ENCODE measurements at places on chromosomes 4 and X.

GRCh38 chr4:17667253-17667652 lies 52.8 kb downstream of the MED28 start:
- no peak for DNase-seq

- no peak for DNase-seq
Measured at GRCh38 chr4:108398836-108399235, 221.5 kb upstream of the RPL34 start.

- DNase-seq, result peak; percentile 42
Measured at GRCh38 chr4:76199664-76200211, 13.9 kb downstream of the SCARB2 start.

GRCh38 chr4:176422001-176422400 lies 102.2 kb downstream of the SPCS3 start:
- DNase-seq, result no peak

DNA sequence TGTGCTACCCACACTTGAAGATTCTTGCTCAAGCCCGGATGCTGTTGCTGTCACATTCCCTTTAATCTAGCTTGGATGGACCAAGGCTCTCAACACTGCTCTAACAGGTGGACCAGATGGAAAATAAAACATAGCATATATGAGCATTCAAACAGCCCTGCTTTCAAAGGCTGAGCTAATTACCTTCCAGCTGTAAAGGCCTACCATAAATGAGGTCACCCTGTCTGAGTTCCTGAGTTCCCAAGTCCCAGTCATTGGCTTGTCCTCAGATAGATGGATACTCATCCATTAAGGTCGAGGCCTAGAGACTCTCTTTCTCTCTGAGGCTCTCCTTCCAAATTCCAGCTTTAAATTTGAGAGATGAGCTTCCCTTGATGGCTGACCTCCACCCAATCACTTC lies 147.5 kb downstream of the STOX2 start:
- DNase-seq, result no peak

GRCh38 chr4:54542540-54543041 lies 115.2 kb upstream of the KIT start:
- no peak for DNase-seq

DNA sequence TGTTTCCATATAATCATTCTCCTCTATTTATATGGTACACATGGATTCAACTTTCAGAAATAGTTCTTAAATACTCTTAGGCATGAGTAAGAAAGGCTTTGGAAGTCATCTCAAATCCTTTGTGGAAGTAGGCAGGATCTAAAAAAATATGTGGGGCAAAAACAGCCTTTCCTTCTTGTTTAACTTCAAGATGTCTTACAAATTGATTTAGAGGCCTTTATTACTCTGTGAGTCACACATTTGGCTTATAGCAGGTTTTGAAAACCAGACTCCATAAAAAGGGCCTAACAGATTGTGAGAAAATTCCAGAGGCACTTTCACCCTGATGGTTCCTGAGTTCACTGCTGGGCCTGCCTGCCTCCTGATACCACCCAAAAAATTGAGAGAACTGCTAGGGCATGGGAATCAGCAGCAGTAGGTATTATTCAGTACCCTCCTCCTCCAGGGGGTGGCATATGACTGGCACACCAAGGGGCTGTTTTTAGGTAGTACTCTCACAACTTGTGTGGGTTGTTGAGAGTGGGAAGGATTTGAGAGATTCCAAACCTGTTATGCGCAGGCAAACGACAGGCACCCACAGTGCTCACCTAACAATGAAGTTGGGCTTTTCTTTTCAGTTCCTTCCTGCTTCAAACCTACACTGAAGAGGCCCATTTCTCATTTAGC lies 162.7 kb upstream of the MBNL3 start:
- no peak for DNase-seq

DNA sequence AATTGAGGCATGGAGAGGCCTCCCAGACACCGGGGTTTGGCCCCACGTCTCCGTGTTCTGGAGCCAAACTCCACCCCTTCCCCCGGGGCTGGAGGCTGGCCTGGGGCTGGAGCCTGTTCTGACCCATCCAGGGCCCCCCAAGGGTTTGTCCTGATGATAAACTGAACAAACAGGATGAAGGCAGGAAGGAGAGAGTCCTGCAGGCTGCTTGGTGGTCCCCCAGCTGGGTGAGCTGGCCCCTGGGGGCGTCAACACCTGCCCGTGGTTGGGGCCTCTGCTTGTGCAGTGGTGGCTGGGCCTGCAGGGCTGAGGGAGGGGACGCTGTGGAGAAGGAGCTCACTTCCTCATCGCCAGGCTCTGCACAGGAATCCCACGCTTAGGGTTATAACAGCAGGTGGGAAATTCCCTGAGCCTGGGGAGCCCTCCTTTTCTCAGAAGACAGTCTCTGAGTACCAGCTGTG lies 2.3 kb downstream of the SH3TC1 start:
- DNase-seq, result peak; percentile 25

DNA sequence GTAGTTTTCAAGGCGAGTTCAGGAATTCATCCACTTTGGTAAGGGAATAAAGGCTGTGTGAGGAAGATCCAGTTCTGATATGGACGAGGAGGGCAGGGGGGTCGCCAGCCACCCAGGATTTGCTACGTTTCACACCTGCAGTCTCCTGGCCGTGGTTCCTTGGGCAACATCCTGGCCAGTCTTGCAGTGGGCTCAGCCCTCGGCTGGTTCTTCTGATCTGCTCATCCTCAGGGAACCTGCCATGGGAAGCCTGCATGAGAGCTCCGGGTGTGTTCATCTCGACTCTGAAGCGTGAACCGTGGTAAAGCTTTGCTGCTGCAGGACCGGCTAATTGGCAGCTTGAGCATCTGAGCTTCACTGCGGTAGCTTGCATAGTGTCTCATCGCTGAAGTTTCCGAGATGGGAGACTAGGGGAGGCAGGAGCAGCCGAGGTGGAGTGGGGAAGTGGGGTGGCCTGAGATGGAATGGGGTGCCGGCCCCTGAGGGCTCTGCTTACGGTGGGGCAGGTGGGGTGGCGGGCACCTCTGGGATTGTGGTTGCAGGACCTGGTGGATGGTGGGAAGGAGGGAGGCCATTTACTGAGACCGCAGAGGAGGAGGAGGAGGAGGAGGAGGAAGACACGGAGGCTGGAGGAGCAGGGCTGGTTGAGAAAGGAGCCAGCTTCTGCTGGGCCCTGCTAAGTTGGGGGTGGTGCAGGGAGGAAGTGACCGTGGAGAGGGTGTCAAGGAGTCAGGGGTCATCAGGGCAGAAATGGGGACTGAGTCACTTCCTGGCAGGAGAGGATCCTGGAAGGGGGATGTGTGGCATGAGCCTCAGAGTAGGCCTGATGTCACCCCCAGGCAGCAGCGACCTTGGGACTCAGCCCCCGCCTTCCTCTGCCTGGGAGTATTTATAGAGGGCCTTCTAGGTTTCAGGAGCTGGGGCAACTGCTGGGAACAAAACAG lies 213.1 kb upstream of the PSAPL1 start:
- peak; percentile 96 for DNase-seq

DNA sequence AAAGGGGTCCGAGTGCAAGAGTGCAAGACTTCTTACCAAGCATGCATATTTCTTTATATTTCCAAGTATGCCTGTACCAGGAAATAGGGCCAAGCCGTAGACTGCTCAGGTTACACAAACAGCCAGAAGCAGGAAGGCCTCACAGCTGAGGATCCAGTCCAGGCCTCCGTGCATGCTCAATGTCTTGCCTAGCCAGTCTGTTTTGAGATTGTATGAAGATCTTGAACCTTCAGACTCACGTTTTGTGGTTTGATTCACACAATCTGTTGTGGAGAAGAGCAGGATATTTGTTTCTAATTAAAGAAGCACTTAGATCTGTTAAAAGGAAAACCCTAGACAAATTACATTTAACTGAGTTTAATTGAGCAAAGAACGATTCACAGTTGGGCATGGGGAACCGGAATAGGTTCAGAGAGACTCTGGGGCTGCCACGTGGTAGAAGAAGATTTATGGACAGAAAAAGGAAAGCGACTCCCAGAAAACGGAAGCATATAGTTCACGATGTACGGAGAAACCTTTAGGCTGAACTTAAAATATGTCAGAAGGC lies 1.2 kb downstream of the MGST2 start:
- peak; percentile 66 for DNase-seq

- no peak for DNase-seq
Measured at GRCh38 chr4:86994686-86995085, 59.9 kb downstream of the AFF1 start.

DNA sequence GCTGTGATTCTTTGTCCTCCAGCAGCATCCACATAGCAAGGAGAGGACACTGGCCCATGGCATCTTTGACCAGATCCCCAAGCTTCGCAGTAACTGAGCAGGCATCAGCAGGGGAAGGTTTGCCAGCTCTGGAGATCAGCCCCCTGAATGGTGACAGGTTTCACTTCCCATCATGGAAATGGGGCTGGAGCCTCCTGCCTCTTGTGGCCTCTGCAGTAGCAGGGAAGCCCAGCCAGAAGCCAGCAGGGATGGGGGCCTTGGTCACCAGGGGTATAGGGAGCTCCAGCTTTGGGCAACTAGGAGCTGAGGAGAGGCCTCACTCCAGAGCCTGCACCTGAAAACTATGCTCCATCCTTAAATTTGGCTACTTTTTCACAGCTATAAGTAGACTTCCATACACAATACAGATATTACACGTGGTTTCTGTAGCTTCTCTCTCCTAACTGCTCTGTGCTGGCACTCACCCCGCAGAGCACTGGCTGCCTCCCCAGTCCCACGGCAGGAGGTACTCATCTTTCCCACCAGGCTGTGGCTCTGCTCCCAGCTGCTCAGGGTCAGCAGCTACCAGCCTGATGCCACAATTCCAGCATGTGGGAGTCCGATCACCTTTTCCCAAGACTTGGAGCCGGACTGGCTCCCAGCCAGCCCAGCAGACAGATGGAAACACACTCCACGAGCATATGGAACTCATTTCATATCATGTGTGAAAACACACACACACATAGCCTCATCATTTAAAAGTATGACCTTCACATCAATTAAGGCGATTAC lies 2.8 kb downstream of the TMEM271 start:
- DNase-seq, result no peak

GRCh38 chrX:131081772-131082740 lies 23.9 kb downstream of the ARHGAP36 start:
- DNase-seq, result no peak

GRCh38 chrX:24988314-24988713 lies 27.5 kb downstream of the ARX start:
- DNase-seq, result no peak

- DNase-seq, result no peak
Measured at GRCh38 chr4:118774989-118775388, 60.9 kb downstream of the SEC24D start.

DNA sequence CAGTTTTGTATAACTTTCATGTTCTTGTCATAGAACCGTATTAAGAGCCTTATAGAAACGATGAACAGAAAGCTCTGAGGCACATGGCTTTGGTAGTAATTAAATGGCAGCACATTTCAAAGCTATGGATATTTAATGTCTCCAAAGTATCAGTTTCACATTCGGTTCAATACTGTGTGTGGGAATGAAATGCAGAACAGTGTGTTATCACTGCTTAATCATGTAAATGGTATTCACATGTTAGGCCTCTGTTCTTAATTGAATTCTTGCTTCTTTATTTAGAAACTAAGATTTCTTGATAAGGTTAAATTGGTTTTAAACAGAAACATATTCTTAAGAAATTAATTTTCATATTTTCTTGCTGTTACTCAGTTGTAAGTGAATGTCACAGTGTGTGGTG lies 701.0 kb upstream of the PITX2 start:
- DNase-seq, result no peak

DNA sequence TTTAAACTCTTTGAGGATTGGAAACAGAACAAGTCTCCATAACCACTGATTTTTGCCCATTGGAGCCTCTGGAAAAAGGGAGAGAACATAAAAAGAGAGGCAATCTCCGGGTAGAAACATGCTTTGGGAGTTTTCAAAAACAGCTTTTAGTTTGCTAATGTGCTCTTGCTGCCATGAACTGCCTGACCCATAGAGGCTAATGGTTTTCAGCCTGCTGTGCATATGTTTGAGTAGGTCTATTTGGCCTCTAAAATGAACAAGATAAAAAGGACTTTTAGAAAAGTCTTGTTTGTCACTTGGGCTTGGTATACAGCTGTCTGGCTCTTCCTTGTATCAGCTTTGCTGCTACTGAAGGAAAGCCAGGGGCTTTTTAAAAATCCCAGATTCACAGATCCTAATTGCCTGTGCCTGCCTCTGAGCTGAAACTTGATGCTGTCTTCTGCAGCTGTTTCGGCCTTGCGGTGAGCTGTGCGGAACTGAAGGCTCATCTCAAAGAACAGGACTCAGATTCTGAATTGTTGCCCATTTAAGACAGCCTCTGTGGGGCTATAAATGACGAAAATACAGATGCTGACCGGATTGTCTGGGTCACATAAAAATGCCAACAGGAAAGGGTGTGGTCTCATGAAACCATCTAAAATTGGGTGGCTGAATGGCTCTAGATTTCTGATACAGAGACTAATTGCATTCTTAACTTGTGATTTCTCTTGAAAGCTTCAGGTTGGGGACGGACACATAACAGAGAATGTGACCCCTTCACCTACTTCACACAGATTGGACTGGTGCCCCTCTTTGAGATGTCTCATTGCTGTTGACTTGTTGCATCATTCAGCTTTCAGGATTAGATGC lies 18.4 kb upstream of the ZNF41 start:
- DNase-seq, result no peak

GRCh38 chr4:4609622-4610334 lies 67.9 kb upstream of the STX18 start:
- DNase-seq, result no peak

GRCh38 chr4:26048378-26048882 lies 134.4 kb downstream of the SMIM20 start:
- DNase-seq, result no peak

DNA sequence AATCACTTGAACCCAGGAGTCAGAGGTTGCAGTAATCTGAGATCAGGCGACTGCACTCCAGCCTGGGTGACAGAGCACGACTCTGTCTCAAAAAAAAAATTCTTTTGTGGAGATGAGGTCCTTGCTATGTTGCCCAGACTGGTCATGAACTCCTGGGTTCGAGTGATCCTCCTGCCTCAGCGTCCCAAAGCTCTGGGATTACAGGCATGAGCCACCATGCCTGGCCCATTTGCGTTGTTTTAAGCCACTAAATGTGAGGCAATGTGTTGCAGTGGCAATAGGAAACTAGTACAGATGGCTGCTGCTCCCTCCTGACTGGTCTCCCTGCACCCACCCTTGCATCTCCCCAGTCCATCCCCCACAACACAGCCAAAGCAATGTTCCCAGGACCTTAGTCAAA lies 40.0 kb upstream of the APLN start:
- no peak for DNase-seq

GRCh38 chrX:142428916-142429315 lies 223.8 kb upstream of the MAGEC2 start:
- DNase-seq, result no peak

DNA sequence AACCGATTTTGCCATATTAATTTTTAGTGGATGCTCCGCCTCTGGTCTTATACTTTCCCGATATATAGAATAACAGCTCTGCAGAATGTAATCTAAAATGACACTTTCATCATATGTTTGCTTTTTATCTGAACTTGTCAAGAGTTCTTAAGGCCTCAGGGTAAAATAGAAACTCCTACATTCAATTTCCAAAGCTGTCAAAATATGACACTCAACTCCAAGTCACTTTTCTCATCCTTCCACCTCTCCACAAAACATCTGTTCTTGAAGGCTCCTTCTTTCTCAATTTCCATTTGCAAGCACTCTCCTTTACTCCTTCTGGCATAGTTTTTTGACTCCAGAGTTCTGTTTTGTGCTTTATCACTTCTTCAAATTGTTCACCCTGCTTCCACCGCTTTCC lies 242.2 kb downstream of the PDGFC start:
- no peak for DNase-seq

- no peak for DNase-seq
Measured at GRCh38 chr4:161186012-161186411, 977.8 kb downstream of the FSTL5 start.
